NCI-H187 (cell line): ENCODE measurements at places on chromosomes 12 and 14.

- no peak for DNase-seq
Measured at GRCh38 chr12:89450907-89451306, 73.7 kb downstream of the GALNT4 start.

DNA sequence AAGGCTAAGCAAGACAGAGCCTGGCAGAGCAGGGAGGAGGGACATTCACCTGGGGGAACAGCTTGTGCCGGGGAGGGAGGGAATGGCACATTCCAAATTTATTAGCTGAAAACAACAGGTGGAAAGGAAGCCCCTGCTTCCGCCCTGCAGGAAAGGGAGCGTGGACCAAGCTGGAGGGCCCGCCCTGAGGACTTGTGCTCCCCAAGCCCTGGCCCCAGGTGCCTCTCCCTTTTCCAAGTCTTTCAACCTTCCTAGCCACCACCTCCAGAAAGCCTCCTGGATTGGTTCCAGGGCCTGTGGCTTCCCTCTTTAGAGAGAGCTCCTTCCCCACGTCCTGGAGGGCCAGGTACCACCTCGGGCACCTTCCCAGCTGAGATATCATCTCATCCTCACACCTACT lies 2.7 kb downstream of the DEGS2 start:
- no peak for DNase-seq

DNA sequence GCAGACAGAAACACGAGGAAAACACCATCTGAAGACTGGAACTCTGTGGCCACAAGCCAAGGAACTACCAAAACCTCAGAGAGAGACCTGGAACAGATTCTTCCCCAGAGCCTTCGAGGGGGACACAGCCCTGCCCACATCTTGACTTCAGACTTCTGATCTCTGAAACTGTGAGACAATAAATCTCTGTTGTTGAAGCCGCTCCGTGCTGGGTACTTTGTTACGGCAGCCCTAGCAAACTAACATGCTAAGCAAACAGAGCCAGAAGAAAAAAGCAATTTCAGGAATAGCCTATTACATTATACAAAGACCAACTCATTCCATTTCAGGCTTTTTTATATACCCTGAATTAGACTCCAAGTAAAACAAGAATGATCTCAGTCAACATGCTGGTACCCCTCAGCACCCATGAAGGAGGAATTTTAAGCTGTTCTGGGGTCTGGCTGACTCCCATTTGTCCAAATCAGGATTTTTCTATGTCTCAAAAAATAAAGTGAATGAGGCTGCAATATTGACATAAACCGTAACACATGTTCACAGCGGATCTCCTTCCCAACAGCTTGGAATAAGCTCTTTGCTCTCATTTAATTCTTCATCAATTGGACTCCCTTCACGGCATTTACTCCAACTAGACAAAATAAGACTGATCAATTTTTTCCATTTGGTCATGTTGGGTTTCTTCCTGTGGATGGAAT lies 190.1 kb downstream of the FOXN3 start:
- no peak for DNase-seq

DNA sequence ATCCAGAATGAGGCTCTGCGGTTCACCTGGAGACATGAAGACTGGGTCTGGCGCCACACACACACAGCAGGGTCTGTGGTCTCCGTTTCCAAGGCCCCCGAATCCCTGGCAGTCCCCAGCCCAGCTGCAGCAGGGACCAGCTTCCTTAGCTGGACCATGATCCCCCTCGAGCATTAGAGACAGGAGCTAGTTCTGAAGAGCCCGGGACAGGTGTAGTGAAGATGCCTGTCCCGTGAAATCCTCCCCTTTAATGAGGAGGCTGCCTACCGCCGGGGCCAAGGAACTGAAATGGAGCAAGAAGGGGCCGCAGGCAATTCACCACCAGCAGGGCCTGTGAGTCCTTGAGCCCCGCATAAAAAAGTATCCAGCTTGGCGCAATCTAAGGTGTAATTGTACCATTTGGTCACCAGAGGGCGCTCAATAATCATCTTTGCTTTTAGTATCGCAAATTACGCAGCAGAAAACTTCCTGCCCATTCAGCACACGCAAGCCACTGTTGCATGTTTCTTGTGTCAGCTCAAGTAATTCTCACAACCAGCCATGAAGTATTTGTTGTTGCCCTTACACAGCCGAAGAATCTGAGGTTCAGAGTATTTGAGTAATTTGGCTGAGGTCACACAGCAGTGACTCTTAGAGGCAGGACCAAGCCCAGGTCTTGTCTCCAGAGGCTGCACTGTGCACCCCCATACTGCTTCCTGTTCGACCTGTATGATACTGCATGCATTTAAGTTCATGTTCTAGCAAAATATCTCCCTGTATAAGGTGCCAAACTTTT lies 54.3 kb upstream of the PPP2R5C start:
- peak; percentile 59 for DNase-seq

GRCh38 chr14:93219103-93219726 lies 12.2 kb downstream of the UBR7 start:
- no peak for DNase-seq

DNA sequence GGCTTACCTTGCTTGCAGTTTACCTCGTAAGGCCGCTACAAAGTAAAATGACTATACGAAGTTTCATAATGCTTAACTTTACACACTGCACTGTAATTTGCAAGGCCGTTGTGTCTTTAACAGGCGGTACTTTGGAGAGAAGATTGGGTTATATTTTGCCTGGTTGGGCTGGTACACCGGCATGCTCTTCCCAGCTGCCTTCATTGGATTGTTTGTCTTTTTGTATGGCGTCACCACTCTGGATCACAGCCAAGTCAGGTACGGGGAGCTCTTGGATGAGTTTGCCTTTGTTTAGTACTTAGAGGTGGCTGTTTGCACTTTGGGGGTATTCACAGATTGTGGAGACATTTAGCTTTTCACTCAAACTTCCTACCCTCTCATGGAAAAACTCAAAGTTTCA lies 167.8 kb downstream of the SLC5A8 start:
- no peak for DNase-seq

DNA sequence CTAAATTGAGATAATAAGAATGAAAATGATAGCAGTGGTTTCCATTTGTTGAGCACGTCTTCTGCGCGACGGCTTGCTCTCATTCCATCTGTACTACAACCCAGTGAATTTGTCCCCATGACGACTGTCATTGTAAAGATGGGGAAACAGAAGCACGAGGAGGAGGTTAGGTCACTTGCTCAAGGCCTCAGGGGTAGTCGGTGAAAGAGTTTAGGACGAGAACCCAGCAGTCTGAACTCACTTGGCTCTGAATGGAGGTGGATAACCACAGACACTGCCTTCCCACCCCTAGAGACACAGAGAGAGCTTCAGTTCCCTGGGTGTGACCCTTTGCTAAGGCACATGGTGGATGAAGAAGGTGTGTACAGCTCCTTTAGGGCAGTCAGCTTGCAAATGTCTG lies 30.9 kb upstream of the PLEKHG3 start:
- DNase-seq, result no peak

DNA sequence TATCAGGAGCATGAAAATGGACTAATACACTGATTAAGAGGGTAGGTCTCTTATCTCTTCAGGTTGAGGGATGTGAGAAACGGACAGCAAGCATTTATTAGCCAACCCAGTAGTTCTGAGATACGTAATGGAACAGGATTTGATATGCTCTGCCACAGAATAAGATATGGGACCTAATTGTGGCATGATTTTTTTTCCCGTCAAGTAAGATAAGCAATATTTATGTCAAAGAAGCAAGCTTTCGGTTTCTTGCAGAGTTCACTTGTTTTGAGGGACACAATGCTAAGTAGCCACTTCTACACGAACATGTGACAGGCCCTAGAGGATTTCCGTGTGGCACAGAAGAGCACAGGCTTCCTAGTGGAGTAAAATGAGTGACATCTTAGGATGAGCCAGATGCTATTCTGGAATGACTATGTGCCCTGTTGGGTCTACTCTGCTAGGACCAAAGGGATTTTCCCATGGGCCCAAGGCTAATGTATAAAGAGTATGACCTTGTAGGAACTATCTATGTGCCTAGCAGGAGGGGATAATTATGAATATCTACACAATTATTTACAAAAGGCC lies 57.9 kb downstream of the SLC38A1 start:
- no peak for DNase-seq

GRCh38 chr14:98321841-98322240 lies 950.2 kb downstream of the BCL11B start:
- DNase-seq, result no peak

GRCh38 chr12:5154091-5154490 lies 110.4 kb downstream of the KCNA5 start:
- DNase-seq, result no peak

- no peak for DNase-seq
Measured at GRCh38 chr12:24487606-24488005, 461.3 kb downstream of the BCAT1 start.

DNA sequence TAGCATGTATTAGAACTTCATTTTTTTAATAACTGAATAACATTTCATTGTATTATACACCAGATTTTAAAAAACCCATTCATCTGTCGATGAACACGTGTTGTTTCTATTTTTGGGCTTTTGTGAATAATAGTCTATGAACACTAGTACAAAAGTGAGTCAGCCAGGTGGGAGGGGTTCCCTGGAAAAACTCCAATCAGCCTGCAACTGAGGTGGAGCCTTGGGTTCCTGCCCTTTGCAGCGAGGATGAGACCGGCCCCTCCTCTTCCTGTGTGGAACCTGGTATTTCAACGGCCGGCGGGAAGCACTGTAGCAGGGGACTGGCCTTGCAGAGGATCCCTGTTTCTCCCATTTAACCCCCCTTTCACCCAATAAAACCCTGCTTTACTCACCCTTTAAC lies 56.1 kb downstream of the LMNTD1 start:
- DNase-seq, result no peak

- DNase-seq, result no peak
Measured at GRCh38 chr14:103328941-103329340, 5.1 kb upstream of the EIF5 start.

- no peak for DNase-seq
Measured at GRCh38 chr12:52627395-52628110, 9.2 kb upstream of the KRT73 start.

GRCh38 chr14:68598089-68598488 lies 194.8 kb downstream of the ZFP36L1 start:
- DNase-seq, result no peak

DNA sequence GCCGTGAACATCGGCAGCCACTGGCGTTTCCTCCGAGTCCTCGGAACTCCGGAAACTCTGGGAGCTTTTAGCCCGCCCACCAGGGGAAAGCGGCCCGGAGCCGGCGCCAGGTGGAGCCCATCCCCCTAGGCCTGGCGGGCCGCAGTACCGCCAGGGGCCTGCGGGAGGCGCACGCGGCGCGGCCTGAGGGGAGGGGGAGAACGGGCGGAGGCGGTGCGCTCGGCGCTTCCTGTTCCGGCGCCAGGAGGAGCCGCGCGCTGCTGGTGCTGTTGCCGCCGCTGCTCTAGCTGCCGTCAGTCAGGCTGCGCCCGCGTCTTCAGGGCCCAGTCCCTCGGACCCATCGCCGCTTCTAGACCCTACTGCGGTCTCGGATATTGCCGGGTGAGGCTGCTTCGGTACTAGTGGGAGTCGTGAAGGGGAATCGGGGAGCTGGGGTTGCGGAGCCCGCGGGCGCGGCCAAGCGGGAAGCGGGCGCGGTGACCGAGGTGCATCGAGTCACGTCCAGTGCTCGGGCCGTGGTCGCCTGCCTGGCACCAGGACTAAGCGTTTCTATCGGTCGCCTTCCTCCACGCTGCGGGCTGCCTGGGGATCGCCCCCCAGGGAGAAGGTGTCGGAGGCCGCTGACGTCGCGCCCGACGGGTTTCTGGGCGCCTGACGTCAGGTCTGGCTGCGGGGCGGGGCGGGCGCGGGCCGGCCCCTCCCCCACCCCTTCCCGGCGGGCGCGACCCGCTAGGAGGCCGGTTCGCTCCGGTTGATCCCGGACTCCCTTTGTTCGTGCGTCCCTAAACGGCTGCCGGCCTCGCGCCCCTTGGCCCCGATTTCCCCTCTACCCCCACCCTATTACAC lies at the start of gene MAPK1IP1L:
TSS of gene MAPK1IP1L (plus strand) at position 225 of the 846 bp plus-strand sequence. CDS start 10,037 bp downstream, outside the sequence.
- DNase-seq, result peak; percentile 87

GRCh38 chr14:49858383-49858782 lies 5.8 kb upstream of the NEMF start:
- no peak for DNase-seq

GRCh38 chr14:24669651-24670050 lies 35.7 kb upstream of the GZMB start:
- DNase-seq, result no peak

DNA sequence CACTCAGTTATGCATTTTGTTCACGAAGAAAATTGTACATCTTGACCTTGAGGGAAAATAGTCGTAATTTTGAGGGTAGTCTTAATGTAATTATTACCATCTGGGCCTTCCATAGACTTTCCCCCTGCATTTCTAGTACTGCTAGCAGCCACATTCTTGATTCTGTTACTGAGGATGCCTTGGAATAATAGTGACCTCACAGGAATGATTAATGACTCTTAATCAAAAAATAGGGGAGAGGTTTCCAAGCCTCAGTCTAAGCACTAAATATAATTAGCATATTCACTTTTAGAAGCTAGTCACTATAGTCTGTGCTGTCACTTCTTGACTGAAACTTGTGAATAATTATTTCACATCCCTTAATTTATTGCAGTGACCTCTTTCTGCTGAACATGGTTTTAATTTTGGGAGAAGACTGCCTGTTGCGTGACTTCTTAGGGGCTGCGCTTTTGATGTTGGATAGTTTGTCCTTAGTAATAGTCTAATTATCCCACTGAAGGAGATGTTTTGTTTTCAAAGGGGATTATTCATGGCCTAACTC lies 400.5 kb downstream of the ADAMTS20 start:
- DNase-seq, result no peak

DNA sequence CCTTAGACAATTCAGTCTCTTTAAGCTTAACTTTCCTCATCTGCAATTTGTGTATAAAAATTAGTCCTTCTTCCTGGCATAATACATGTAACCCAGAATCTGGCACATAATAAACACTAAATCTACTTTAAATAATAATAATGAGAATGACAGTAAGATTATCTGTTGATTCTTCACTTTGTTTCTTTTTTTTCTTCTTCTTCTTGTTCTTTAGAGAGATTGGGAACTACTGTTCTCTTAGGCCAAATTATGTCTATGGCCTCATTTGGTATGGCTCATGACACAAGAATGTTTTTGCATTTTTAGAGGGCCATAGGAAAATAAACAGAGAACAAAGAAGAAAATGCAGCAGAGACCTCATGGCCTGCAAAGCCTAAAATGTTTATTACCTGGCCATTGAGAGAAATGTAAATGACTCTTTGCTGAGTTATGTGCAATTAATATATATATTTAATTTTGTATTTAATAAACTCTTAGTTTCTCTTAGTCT lies 275.8 kb downstream of the SLC6A15 start:
- no peak for DNase-seq

- DNase-seq, result no peak
Measured at GRCh38 chr12:56346675-56347074, 8.0 kb downstream of the IL23A start.
